ENCODE measurements at places on chromosomes 6 and 20. TPM values are rescaled to one million over a fixed set of nuclear protein-coding genes. Genes with fewer than 3 reads are reported as not detected.

- DNase-seq: no peak
These were observed 69.2 kb upstream of the SIRPA start for GRCh38 chr20:1825938-1826445.

DNA sequence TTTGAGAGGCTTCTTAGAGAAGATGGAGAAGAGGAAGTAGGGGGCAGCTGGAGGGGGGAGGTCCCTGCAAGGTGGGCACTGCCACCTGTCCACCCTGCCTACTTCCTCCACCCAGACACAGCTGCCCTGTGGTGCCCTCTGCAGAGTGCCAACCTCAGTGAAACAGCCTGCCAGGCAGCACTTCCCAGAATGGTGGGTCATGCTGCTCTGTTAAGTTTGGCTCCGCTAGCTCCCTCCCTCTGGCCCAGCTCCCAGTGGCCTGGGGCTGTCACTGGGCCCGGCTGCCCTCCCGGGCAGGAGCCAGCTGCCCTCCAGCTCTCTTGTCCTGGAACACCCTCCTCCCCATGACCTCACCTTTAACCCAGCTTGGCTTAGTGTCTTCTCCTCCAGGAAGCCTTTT, 5.1 kb upstream of the EPB41L1 start:
- no peak for DNase-seq

DNA sequence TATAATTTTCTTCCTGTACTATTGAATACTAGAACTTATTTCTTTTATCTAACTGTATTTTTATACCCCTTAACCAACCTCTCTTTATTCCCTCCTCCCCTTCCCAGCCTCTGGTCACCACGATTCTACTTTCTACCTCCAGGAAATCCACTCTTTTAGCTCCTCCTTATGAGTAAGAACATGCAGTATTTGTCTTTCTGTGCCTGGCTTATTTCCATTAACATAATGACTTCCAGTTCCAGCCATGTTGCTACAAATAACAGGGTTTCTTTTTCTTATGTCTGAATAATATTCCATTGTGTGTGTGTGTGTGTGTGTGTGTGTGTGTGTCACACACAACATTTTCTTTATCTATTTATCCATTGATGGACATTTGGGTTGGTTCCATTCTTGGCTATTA, 152.3 kb upstream of the OLIG3 start:
- DNase-seq: no peak

- no peak for DNase-seq
These were observed 168.6 kb upstream of the GGTLC1 start for GRCh38 chr20:24157213-24157612.

DNA sequence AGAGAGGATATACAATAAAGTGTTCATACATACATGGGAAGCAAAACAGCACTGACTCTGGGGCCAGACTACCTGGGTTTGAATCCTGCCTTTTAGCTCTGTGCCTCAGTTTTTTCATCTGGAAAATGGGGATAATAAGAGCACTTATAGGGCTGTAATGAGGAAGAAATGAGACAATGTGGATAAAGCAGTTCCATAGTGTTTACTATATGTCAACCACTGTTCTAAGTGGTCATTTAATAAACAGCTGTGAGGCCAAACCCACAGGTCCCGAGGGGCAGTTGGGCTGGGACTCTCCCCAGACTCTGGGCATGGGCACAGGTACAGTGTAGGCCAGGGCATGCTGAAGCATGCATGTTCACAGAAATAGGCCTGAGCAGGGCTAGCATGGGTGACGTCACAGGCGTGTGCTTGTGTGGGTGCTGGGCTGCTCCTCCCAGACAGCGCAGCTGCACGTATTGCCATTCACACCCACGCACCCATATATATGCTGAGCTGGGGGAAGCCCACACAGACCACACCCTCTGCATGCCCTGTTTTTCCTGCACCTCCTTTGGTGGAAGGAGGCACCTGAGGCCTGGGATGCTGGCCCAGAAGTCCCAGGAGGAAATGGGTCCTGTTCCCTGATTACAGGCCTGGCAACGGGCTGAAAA, 3.5 kb upstream of the PLCG1 start:
- no peak for DNase-seq

GRCh38 chr6:87430499-87430898, 22.7 kb downstream of the CFAP206 start:
- DNase-seq: no peak

DNA sequence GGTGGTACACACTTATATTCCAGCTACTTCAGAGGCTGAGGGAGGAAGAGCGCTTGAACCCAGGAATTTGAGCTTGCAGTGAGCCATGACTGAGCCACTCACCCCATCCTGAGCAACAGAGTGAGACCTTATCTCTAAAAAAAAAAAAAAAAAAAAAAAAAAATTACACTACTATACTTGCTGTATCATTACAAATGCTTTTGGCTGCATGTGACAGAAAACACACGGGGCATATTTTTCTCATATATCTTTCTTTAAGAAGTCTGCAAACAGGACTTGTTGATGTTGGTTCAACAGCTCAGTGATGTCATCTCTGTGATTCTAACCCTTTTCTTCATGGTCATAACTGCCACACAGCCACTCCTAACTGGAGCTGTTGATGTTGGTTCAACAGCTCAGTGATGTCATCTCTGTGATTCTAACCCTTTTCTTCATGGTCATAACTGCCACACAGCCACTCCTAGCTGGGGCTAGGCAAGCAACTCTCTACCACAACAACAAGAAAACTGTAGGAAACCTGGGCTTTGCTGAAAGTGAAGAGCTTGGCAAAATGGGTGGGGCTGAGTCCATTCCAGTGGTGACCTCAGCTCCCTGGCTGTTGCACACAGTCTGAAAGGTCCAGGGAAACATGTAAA, 19.8 kb downstream of the MTFR2 start:
- DNase-seq: no peak

DNA sequence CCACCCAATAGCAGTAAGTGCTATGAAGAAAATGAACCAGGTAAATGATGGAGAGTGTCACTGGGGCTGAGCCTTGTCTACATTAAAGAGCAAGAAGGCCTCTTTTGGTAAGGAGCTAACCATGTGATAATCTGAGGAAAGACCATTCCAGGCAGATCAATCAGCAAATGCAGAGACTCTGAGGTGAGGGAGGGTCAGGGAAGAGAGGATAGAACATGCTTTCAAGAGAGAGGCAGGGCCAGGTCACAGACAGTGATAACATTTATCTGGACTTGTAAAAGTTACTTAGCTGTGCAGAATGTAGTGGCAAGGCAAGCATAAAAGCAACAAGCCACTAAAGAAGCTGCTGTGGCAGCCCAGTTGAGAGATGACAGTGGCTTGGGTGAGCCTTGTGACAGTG, 197.3 kb downstream of the TASP1 start:
- no peak for DNase-seq

DNA sequence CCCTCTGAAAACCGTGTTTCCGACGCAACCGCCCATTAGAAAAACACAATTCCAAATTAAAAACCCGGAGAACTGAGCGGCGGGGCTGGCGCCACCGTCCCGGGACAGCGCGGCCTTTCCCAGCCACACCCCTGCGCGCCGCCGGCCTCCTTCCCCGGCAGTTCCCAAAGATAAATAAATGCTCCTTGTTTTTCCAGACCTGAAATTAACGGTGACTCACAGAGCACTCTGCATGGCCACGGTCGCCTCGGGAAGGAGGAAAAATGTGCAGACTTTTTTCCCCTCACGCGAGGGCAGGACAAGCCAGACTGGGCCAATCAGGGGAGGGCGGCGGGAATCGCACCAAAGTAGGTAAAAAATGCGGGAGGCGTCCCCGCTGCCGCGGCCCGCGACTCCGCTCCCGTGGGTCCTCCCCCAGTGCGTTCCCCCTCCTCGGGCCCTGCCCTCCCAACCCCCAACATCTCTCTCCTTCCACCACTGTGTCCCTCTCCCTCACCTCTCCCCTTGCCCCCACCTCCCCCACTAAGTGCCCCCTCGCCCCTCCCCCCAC, 828 bp upstream of the DSTN start:
- DNase-seq: peak; percentile 97

DNA sequence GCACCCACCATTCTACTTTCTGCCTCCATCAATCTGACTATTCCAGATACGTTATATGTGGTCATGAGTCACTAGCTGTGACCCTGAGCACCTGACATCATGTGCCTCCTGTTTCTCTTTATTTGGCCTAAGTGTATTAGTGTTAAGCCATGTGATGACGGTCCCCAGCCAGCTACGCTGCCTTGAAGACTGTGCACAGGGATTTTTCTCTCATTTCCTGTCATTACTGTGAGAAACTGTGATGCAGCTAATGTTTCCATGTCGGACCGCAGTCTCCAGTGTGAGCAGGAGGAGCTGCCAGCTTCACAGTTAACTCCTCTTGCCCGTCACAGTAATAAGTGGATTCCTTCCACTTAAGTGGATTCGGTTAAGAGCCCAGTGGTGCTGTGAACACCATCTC, 9.9 kb upstream of the SPATS1 start:
- DNase-seq: peak; percentile 49

Gene HSPA1L
- total RNA-seq: 0.80 TPM

Gene IL20RA
- total RNA-seq: 0.27 TPM

Gene PGC
- total RNA-seq: not detected

Gene HLA-DMA
- 0.11 TPM for total RNA-seq

Gene IMPG1
- total RNA-seq: not detected

Gene MRPL14
- total RNA-seq: 149 TPM

Gene DNAH8
- not detected for total RNA-seq

Gene EFCAB8
- not detected for total RNA-seq

Measured in Daoy (cell line).